Activated CD8-positive, alpha-beta T cell treated with anti-CD3 and anti-CD28 coated beads for 36 hours (primary cell): ENCODE measurements at places on chromosomes 5 and 9. TPM values are rescaled to one million over a fixed set of nuclear protein-coding genes. Genes with fewer than 3 reads are reported as not detected.

ANXA2R gene
- total RNA-seq = 10.4 TPM

NIPAL4 gene
- total RNA-seq = 0.29 TPM

MZB1 gene
- 14.4 TPM for total RNA-seq

SLC25A2 gene
- not detected for total RNA-seq

CENPH gene
- total RNA-seq = 97.0 TPM

TEX48 gene
- not detected for total RNA-seq

LRRC26 gene
- total RNA-seq = not detected

PTGR1 gene
- total RNA-seq = 1.8 TPM

DAP gene
- 45.3 TPM for total RNA-seq

PAEP gene
- total RNA-seq = not detected

FRMPD1 gene
- not detected for total RNA-seq

GADD45G gene
- 3.7 TPM for total RNA-seq

DNA sequence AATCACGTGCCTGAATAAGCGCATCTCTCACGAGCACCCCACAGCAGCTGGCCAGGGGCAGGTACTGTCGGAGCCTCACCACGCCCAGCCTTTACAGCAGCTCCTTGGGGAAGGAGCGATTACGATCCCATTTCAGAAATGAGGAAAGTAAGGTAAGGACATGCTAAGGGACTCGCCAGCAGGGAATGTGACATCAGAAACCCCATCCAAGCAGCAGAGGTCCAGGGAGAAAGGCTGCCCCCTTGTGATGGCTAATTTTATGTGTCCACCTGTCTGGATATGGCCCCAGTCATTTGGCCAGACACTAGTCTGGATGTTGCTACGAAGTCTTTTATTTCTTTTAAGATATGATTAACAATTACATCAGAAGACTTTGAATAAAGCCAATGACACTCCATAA is 77.3 kb downstream of the UBE2QL1 start:
- DNase-seq = no peak

- no peak for DNase-seq
Observed at GRCh38 chr9:136648751-136649150, 14.0 kb upstream of the EGFL7 start.

- DNase-seq = peak; percentile 61
Observed at GRCh38 chr9:136306211-136307208, 2.6 kb upstream of the CCDC187 start.

GRCh38 chr5:119597728-119598298 is 31.5 kb upstream of the FAM170A start:
- DNase-seq = no peak

DNA sequence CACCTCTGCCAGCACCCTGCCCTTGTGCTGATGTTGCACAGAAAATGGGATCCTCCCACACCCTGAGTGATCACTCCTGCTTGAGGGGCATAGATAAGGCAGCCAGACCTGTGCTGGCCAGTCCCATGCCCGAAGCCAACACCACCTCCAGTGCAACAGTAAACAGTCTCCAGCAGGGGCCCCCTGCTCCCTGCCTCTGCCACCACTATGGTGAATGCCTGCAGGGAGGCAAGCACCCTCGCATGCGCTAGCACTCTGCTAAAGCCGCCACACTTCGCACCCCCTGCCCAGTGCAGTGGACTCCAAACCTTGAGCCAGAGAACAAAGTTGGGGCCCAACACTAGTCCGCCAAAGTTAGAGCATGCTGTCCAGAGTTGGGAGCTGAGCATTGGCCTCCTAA is 118.7 kb downstream of the PJA2 start:
- DNase-seq = no peak

DNA sequence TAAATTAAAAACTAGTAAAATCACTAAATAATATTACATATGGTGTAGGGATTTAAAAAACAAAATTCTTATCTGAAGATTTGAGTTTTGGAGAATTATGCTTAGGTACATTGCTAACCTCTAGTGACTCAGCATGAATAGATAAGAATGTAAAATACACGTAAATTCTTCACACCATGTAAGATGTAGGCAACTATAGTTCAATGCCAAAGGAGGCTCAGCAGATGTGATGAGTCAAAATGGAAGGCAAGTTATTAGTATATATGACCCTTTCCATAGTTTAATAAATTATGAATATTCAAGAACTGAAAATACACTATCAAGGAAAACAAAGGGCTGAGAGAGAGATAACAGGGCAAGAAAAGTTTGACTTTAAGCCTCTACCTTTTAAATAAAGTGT is 79.0 kb downstream of the MRPS30 start:
- no peak for DNase-seq

GRCh38 chr9:106874652-106875051 is 11.7 kb downstream of the ZNF462 start:
- no peak for DNase-seq

GRCh38 chr5:127804886-127805426 is 101.8 kb downstream of the CCDC192 start:
- no peak for DNase-seq

- DNase-seq = no peak
Observed at GRCh38 chr5:140734354-140734753, 34.1 kb downstream of the ZMAT2 start.

- DNase-seq = no peak
Observed at GRCh38 chr5:31186672-31187267, 6.7 kb upstream of the CDH6 start.

DNA sequence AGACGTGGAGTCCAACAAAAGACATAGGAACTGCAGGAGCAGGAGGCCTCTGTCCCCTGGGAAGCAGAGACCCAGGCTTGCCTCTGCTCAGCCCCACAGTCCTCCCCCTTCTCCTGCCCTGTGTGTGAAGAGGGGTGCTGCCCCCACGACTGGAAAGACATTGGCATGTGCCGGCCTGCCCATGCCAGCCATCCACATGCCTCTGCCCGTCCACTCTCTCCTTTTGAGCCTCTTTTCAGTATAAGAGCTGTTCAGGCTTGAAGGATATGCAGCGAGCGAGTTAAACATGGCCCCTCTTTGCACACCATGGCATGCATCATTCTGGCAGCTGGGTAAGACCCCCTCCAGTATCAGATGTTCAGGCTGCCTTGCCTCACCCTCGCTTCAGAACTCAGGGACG is 159.7 kb upstream of the OTULINL start:
- DNase-seq = no peak

GRCh38 chr5:65823204-65823603 is 101.2 kb downstream of the NLN start:
- no peak for DNase-seq

- DNase-seq = no peak
Observed at GRCh38 chr9:137452761-137453642, 6.1 kb downstream of the NSMF start.

- no peak for DNase-seq
Observed at GRCh38 chr9:92734931-92735635, 29.6 kb downstream of the BICD2 start.

DNA sequence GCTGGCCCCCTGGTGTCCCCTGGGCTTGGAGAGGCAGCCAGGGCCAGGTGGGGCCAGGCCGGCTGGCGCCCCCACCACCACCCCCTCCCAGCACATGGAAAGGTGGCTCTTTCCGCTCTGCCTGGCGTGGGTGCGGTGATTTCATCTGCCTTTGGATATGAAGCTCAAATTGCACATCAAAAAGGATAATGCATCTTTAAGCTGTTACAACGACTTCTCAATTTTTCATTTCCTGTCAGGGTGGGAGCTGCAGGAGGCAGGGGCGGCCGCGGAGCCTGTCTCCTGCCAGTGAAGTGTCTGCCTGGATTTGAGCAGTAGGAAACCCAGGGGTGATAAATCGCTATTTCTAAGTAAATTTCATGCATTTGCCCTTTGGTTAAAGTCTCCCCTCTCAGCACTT is 169.2 kb upstream of the MVB12B start:
- DNase-seq = no peak

GRCh38 chr5:156531199-156531598 is 204.2 kb downstream of the SGCD start:
- no peak for DNase-seq

DNA sequence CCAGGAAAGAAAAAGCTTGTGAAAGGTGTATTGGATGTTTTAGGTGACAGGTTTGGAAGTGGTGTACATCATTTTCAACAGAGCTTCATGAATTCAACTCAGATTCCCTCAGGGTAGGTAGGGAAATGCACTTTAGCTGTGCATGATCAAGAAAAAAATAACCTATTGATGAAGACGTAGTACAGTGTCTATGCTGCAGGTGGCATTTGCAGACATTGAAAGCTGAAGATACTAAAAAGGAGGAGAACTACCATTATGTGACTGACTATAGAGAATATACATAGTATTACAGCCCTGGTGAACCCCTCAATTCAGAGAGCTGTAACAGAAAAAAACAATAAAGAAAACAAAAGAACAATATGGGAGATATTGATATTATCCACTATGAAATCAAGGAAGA is 2344.7 kb upstream of the ACO1 start:
- no peak for DNase-seq

GRCh38 chr5:113864437-113864836 is 350.9 kb downstream of the YTHDC2 start:
- DNase-seq = no peak

DNA sequence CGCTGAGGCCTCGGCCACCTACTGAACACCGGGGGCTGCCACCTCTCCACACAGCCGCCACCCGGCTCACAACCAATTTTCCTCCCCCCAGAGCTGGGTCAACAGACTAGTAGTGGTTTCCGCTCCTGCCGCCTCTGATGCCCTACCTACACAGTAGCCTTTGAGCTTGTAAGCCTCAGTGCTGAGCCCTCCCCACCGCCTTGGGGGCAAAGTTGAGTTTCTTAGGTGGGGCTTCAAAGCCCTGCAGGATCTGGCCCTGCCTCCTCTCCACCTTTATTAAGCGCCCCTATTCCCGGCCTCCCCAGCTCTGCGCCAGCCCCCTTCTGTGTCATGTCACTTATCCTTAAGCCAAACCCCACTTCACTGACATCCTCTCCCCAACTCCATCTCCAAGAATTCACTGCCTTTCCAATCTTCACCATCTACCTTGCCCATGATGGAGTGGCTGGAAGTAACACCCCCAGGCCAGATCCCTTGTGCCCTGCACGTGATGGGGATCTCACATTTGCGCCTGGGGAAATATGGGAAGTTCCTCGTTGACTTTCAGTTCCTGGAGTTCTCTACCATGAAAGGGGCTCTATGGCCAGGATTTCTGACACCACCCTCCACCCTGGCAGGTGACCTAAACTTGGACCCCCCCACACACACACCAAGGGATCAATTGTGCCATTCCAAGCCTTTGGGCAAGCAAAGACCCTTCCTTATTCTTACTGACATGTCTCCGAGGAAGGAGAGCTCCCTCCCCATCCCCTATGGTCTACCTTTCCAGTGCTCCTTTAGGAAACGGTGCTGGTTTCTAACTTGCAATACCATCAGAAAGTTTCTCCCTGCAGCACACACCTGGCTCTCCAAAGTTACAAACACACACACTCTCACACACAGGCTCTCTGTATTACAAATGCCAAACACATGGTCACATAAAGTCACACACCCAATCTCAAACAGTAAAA is 2.7 kb upstream of the CNTFR start:
- DNase-seq = no peak

GRCh38 chr5:31853398-31854135 is 214.6 kb downstream of the PDZD2 start:
- no peak for DNase-seq

DNA sequence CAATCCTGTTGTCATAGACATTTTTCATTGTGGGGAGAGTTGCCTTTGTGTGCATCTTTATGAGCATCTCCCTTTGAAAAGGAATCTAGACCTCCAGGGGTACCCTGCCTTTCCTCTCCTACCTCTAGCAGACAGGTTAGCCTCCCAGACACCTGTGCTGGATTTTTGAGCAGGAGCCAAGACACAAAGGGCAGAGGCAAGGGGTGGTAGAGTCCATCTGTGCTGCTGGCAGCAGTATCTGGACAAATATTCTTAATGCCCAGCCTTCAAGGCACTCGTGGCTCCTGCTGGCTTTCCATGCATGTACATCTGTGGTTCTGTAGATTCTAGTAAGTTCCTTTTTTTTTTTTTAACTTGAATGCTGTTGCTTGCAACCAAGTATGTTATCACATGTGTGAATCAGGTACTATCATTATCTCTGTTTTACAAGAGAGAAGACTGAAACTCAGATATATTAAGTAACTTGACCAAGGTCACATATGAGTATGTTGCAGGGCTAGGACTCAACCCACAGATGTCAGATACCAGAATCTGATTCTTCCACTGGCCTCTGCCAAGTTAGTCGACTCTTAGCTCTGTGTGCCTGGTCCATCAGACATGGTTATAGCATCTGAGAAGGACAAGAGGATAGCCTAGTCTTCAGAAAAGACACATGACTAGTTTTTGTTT is 32.9 kb upstream of the GPR151 start:
- no peak for DNase-seq

DNA sequence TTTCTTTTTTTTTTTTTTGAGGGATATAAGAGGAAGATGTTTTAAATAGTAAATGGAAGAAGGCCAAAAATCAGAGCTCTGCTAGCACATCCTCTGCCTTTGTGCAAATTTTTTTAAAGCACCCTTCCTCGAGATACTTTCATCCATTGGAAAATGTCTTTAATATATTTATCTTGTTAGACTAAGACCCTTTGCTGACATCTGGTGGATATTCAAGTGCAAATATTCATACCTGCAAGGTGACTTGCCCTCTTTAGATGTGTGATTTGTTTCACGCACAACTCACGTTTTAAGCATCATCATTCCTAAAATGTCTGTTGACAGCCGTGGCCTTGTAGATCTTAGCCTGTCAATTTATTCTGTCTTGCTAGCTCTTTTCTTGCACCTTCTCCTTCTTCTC is 258.5 kb downstream of the AGTPBP1 start:
- DNase-seq = no peak

DNA sequence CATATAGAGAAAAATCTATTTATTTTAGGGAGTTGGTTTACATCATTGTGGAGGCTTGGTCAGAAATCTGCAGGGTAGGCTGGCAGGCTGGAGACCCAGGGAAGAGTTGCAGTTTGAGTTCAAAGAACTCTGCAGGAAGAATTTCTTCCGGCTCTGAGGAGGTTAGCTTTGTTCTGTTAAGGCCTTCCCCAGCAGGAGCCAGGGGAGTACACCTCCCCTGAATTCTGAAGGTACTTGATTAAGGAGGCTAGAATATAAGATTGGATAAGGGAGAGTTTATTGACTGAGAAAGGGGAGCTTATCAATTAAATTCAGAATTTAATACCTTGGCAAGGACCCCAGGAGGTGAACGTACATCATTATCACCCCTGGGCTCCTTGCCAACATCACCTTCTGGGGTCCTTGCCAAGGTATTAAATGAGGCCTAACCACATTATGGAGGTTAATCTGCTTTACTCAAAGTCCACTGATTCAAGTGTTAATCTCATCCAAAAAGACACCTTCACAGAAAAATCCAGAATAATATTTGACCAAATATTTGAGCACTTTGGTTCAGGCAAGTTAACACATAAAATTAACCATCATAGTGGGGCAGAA is 351.7 kb downstream of the CWC27 start:
- no peak for DNase-seq

DNA sequence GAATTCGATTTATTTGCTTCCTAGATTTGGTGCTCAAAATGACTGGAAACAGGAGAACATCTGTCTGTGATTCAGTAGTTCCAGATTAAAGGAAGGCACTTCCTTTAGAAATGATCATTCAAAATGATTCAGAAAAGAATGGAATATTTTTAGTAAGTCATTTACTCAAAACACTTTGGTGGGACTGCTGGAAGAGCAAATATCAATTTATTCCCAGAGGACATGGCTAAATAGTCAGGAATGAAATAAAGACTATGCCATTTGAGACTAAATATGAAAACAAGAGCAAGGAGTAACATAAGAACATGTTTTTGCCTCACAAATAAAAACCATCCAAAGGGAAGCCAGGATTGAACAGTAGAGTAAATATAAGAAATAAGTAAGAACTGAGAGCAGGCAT is 138.6 kb upstream of the RASA1 start:
- no peak for DNase-seq

- no peak for DNase-seq
Observed at GRCh38 chr9:113298924-113299770, 4.0 kb downstream of the RNF183 start.
